DND-41 (cell line): ENCODE measurements at places on chromosomes 6 and 20.

DNA sequence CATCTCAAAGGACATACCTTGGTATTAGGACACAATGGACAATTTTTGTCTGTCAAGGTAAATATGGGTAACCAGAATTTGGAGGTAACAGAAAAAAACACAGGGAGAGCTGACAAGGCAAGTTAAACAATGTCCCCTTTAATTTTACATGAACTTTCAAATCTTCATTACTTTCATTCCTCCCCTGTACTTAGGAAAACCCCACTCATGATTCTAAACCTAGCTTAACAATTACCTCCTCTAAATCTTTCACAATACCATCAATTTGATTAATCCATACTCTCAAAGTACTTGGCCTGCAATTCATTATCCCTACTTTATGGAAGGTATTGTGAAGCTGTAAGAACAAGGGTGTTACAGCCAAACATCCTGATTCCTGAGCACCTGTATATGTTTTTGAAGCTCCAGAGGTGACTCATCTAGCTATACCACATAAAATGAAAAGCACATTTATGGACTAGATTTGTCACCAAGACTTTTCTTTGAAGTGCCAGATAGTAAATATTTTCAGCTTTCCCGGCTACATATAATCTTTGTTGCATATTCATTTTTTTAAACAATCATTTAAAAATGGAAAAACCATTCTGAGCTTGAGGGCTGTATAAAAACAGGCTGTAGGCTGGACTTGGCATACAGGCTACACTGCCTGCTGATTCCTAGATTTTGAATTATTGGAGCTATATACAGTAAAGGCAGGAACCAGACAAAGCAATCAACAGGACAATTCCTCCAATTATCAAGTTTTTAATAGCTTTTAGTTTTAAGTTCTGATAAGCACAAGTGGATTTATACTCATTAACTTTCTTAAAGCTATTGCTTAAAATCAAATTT is 22.9 kb downstream of the DEK start:
- no peak for DNase-seq

DNA sequence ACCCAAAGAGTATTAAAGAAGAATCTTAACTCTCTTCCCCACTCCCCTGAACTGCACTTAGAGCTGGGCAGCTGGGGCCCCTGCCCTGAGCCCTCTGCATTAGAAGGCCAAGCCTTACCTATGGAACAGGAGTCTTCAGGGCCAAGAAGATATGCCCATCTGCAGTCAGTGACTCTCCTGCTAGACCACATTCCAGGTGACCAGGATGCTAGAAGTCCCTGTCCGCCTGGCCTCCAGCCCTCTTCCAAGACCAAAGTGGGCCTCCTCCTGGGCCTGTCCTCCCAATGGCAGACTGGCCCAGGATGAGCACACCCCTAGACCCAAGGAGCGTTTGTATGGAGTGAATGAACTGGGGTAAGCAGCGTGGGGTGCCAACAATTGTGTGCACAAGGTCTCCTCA is 259.1 kb downstream of the LY86 start:
- no peak for DNase-seq

- DNase-seq, result no peak
Measured at GRCh38 chr6:11615214-11615602, 77.7 kb downstream of the TMEM170B start.

- DNase-seq, result no peak
Measured at GRCh38 chr6:40874495-40874894, 164.5 kb downstream of the UNC5CL start.

DNA sequence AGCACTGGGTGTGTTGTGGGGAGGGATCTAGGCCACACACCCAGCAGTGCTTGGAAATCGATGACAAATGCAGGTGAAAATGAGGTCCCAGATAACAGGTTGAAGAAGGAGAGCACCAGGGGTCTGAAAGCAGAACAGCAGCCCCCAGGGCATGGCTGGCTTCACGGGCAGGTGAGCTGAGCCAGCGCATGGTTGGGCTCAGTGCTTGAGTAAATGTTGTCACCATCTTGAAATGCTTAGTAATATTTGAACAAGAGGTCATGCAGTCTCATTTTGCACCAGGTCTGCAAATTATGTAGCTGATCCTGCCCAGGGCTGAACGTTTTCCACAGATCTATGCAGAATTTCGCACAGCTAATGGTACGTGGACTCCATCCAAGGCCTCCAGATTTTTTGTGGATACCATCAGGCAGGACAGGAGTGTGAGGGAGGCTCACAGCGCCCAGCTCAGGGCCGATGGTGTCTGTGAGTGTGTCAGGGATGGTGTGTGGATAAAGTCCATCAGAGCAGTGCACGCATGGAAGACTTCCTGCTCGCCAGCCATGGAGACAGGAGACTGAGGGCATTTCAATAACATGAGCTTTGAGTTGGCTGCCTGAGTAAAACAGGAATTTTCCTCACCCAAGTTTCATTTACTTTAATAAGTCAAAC is 53.1 kb upstream of the SNX9 start:
- DNase-seq, result no peak
